ENCODE measurements at places on chromosomes 1 and 21.

DNA sequence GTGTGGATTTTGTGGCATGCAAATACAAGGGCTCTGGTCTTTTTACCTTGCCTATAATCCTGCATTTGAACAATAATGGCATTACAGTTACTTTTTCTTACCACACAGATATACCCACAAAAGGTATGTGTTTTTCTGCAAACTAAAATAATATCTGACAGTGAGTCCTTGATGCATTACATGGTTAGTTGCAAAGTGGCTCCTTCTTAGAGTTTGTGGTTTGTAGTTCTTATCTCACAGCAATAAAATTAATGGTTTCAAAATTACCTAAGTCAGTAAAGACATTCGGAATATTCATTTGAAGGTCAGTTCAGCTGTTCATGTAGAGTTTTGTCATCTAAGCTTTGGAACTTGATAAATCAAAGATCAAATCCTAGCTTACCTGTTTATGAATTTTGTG is 43.5 kb downstream of the SNX7 start:
- DNase-seq: no peak

GRCh38 chr1:169309178-169310166 is 58.1 kb downstream of the NME7 start:
- no peak for DNase-seq

- DNase-seq: no peak
Observed at GRCh38 chr1:185488808-185489207, 171.8 kb upstream of the IVNS1ABP start.

GRCh38 chr21:27448960-27449359 is 482.1 kb upstream of the ADAMTS5 start:
- DNase-seq: no peak

DNA sequence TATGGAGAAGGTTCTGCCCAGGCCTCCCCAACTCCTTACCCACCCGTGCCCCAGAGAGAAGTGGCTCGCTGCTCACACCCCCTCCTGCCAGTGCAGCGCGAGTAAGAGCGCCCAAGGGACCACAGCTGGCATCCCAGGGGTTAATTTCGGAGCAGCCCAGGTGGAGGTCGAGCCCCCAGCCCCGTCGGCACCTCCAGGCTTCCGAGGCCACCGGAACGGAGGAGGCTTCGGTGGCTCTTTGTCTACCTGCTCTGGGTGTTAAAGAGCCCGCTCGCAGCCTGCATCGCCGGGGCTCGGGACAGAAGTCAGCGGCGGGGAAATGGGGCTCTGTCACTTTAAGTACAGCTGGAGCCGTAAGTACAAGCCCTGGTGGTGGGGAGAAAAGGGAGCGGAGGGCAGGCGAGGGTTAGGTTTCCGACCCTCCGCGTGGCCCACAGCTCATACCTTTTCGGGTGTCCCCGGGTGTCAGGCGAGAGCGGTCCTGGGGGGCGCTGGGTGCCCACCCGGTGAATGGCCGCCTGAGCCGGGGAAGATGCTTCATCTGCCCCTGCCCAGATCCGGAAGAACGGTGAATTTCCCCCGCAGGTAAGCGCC is 89.4 kb upstream of the IPO9 start:
- peak; percentile 38 for DNase-seq

GRCh38 chr1:219081943-219082925 is 91.4 kb upstream of the LYPLAL1 start:
- no peak for DNase-seq

DNA sequence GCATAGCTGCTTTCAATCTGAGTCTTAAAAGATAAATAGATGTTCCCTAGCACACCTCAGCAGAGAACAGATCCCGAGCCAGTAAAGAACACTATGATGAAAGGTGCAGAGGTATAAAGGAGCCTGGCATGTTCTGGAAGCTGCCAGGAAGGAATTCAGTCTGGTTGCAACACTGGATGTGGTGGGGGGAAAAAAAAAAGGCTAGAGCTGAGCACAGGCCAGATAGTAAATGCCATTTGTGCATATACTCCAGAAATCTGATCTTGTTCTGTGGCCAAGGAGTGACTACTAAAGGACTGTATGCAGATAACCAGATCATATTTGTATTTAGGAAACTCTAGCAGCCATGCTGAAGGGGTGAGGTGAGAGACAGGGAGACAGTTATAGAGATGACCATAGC is 240.3 kb downstream of the VAV3 start:
- no peak for DNase-seq

DNA sequence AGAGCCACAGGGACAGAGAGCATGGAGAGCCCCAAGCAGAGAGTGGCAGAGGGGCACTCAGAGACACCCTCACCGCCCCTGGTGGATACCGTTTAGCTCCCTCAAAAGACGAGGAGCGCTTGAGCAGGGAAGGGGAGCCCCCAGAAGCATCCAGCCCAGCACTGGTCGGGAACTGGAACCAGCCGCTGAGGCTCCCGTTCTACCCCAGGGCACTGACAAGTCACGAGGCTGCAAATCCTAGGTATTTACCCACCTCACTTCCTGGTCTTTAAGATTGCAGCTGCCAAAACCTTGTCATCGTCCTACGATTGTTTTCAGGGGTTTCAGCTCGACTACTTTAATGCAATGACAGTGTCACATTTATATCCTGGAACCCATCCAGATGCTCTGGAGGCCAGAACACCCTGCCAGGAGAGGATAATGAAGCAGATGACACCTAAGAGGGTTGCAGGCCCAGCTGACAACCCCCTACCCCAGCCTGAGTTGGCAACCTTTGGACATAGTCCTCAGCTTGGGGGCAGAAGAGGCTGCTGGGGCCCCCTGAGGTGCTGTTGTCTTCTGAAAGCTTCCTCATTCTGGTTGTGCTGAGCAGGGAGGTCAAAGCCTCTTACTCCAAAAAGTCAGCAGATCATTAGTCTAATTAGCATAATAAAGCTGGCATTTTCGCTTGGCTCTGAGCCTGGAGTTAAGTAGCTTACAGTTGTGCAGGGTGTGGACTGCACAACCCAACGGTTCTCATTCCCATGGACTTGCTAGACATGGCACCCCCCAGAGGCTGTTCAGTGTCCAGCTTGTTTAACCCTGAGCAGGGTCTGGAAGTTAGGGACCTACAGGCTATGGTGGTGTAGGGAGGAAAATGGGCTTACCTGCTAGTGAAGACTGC is 20.6 kb upstream of the BACE2 start:
- no peak for DNase-seq

GRCh38 chr1:91884459-91885212 is 1.3 kb downstream of the TGFBR3 start:
- peak; percentile 29 for DNase-seq

DNA sequence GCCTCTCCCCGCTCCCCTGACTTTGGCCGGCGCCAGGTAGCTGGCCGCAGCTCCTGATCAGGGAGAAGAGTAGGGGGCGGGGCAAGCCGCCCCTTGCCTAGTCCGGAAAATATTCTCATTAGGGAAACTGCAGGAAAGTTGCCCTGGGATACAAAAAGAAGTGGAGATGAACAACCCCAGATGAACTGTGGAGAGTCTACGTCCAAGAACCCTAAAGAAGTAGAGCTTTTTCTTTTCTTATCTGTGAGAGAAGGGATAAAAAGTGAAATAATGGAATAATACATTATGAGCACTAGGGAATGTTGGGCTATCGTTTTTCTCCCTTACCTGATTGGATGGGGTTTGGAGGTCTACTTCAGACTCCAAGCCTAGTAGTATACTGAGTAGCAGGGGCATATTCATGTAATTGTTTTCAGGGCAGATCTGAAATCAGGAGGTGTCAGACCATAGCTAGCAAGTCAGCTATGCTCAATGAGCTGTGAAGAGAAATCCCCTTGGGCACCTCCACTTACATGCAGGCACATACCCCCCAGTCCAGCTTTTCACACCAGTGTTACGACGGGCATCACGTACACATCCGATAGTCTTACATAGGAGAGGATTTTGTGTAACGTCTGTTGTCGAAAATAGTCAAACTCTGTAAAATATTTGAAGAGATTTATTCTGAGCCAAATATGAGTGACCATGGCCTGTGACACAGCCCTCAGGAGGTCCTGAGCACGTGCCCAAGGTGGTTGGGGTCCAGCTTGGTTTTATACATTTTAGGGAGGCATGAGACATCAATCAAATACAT is 1.7 kb upstream of the DUSP10 start:
- no peak for DNase-seq

GRCh38 chr1:116806245-116806644 is 52.0 kb downstream of the CD2 start:
- peak; percentile 47 for DNase-seq

DNA sequence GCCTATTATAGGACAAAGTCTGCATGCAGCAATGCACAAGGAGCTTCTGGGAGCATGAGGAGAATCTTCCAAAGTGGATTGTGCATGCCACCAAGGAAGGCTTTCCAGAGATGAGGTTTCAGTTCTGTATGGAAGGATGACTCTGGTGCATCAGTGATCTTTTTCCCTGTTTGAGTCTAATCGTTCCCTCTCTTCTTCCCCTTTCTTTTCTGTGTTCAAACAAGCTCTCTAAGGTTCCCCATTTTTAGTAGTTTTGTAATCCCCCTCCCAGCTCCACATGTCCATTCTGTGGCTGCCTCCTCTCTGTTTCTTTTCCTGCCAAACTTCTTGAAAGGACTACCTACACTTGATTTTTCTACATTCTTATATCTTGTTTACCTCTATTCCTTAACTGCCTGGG is 43.3 kb upstream of the USP25 start:
- DNase-seq: no peak

GRCh38 chr21:37815893-37816292 is 100.4 kb downstream of the KCNJ6 start:
- no peak for DNase-seq

DNA sequence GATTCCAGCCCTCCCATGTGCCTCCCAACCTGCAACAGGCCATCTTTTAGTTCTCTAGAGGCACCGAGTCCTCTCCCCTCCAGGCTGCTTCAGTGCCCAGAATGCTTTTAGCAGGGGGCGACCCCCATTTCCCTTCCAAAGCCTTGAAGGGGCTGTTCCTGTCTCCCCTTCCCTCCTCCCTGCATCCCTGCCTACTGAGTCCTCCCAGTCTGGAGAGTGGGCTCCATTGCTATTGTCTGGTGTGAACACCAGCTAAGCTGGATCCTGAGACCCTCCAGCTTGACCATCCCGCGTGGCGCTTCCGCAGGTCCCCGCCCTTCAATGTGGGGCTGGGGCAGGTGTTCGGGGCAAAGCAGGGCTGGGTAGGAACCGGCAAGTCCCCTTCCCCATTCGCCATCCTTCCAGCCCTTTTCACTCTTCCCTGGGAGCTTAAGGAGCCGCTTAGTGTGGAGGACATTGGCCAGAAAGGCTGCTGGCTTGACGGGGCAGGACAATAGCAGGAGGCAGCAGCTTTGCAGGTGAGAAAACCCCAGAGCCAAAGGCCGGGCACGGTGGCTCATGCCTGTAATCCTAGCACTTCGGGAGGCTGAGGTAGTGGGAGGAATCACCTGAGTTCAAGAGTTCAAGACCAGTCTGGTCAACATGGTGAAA is 32.2 kb downstream of the PADI6 start:
- DNase-seq: no peak

DNA sequence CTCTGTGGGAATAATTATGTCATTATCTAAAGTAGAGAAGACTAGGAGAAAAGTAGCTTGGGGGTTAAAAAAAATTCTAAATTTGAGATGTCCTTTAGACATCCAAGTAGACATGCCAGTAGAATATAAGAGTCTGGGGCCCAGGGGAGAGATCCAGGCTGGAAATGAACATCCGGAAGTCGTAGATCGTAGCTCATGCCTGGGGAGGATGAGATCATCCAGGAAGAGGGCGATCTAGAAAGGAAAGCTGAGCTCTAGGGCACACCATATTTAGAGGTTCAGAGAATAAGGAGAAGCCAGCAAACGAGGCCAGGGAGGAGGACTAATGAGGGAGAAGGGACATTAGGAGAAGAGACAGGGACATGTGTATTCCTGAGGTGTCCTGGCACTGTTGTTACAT is 12.2 kb downstream of the NGF start:
- no peak for DNase-seq

GRCh38 chr1:185808631-185809030 is 74.4 kb downstream of the HMCN1 start:
- no peak for DNase-seq

GRCh38 chr1:47971385-47972160 is 25.6 kb downstream of the TRABD2B start:
- DNase-seq: no peak

DNA sequence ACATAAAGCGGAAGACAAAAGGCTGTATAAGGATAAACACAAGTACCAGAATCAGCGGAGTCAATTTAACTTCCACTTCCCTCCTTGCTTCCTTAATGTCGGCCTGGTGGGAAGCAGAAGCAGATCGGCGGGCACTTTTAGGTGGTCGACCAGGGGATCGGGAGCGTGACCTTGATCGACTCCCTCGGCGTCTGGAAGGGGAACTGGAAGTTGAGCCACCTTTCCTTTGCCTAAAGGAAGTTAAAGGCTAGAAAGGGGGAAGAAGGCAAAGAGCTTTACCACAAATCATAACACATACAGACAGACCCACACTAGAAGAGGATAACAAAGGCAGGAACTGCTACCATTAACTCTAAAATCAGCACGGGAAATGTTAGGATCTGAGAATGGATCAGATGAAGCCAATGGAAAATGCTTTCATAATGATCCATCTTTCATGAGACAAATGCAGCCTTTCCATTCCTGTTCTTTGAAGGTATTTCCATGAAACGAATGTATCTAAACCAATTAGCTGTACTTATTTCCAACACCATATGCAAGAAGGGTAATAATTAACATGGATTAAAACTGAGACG is 5.7 kb downstream of the LBR start:
- no peak for DNase-seq

- no peak for DNase-seq
Observed at GRCh38 chr1:165742194-165742593, 26.5 kb downstream of the TMCO1 start.

GRCh38 chr1:5119366-5120234 is 465.2 kb downstream of the AJAP1 start:
- no peak for DNase-seq

- no peak for DNase-seq
Observed at GRCh38 chr1:85447006-85447943, 17.7 kb downstream of the DDAH1 start.

GRCh38 chr1:203476216-203476814 is 709 bp downstream of the PRELP start:
- DNase-seq: no peak

DNA sequence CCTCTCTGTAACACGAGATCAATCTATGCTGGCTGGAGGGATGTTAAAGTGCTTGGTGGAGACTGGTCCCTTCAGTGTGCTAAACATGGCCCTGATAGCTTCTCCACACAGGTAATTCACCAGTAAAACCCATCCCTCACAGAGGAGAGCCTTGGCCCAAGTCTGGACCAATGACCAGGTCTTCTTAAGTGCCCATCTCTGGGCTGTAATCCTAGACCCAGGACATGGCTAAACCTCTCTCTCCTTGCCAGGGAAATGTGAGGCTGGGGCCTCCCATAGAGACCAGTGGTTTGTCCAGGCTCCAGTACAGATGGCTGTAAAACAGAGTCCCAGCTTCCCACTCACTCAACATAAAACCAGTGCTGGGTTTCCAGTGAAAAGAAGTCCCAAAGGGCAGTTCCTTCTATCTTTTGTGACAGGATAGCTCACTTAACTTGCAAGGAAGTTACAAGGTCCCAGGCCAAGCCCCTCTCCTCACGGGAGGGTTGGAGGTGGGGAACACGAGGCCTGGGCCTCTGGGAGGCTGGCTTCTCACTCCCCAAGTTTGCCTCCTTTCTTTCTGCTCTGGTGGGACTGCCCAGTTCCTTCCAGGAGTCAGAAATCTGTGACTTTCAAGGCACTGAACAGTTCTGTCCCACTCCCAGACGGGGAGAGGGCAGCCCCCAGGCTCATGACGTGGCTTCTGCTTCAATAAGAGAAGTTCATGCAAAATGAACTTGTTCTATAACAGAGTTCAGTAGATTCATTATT is 2.2 kb upstream of the KIF17 start:
- no peak for DNase-seq

- DNase-seq: no peak
Observed at GRCh38 chr1:163378554-163378953, 56.8 kb downstream of the NUF2 start.

- DNase-seq: no peak
Observed at GRCh38 chr1:239263801-239264200, 122.6 kb upstream of the CHRM3 start.
